ENCODE measurements at places on chromosomes 12 and 14. TPM values are rescaled to one million over a fixed set of nuclear protein-coding genes. Genes with fewer than 3 reads are reported as not detected.

Gene NKX2-1
- total RNA-seq = not detected

Gene PMEL
- 0.90 TPM for total RNA-seq

Gene TMEM233
- not detected for total RNA-seq

Gene FAM181A
- not detected for total RNA-seq

DNA sequence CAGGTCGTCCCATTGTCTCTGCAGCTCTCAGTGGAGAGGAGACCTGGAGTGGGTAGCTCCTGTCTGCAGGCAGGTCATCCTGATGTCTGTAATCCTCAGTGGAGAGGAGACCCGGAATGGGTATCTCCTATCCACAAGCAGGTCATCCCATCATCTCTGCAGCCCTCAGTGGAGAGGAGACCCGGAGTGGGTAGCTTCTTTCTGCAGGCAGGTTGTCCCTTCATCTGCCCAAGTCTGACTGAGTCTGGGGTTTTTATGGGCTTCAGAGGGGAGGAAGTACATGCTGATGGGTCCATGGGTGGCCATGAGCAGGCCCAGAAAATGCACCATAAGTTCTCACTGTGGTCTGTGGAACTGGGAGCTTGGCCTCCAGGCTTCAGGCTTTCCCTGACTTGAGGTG lies 28.9 kb upstream of the PAPLN start:
- no peak for DNase-seq

Gene SPIC
- total RNA-seq = not detected

- DNase-seq = no peak
Measured at GRCh38 chr12:31999692-32000091, 40.5 kb downstream of the RESF1 start.

GRCh38 chr12:2259369-2259768 lies 206.6 kb downstream of the CACNA1C start:
- no peak for DNase-seq

GRCh38 chr12:27123642-27124041 lies 41.3 kb upstream of the C12orf71 start:
- peak; percentile 48 for DNase-seq

GRCh38 chr12:85805654-85806053 lies 30.6 kb downstream of the RASSF9 start:
- DNase-seq = no peak

DNA sequence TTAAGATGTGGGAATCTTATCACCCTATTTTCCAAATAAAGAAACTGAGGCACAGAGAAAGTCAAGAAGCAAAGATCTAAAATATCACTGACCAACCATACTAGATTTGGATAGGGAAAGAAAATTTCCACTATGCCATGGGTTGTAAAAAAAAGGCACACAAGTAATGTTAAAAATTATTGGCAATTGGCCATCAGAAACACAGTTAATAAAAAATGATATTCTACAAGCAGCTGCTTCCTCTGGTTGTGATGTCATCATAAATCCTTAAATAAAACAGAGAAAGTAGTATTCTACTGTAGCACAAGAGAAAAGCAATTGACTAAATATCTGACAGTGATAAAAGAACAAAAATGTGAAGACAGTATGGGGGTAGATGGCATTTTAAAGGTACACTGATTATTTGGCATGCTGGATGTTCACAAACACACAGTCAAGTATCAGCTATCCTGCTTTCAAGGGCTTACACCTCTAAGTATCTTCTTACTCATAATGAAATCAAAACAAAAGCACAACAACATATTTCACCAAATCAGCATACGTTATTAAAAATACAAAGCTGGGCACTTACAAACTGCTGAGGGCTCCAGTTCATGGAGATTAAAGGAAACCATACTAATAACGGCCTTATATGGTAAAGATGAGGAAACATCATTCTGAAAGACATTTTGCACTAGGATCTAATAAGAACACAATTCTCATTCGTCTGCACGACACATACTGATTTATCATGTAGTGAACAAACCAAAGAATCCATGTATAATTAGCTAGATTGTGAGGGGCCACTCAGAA lies 45.7 kb downstream of the CORO1C start:
- DNase-seq = no peak

Gene TM9SF1
- total RNA-seq = 24.5 TPM

DNA sequence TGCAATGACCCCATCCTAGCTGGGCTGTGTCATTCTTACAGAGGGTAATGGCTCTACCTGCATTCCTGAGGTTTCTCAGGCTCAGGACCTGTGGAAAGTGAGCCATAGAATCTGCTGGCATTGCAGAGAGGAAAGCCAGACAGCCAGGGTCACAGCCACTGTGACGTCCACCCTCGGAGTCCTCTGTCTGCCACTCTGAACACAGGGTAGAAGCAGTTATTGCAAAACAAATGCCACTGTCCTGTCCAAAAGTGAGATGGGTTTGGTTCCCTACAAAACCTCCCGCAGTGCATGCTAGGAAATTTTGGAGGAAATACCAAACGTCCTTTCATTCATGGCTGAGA lies 37.8 kb downstream of the TNFAIP2 start:
- DNase-seq = no peak

- DNase-seq = peak; percentile 76
Measured at GRCh38 chr14:93954900-93955849, 21.2 kb downstream of the ASB2 start.

- DNase-seq = no peak
Measured at GRCh38 chr12:108194585-108194984, 65.5 kb downstream of the WSCD2 start.

- peak; percentile 41 for DNase-seq
Measured at GRCh38 chr14:89681086-89682018, 264.3 kb upstream of the FOXN3 start.

GRCh38 chr12:55729819-55730818 lies 1.3 kb upstream of the CD63 start:
- peak; percentile 61 for DNase-seq

- DNase-seq = no peak
Measured at GRCh38 chr14:55267820-55268219, 3.4 kb upstream of the FBXO34 start.

GRCh38 chr12:58523360-58523759 lies 396.9 kb downstream of the LRIG3 start:
- no peak for DNase-seq

DNA sequence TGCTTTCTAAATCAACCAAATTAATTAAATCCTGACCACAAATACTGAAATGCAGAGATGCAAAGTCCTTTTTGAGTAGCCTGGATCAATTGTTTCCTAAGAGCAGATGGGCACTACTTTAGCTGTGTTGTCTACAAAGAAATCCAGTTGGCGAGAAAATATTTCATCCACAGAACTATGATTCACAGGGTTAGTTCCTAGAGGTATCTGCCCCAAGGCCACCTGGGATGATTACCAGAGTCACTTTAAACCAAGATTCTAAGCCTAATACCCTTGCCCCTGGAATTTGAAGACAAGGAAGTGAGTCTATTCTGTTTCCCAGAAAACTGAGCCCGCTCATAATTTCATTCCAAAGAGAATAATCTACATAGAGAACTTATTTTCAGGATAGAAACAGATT lies 198.4 kb downstream of the PPM1H start:
- DNase-seq = no peak

DNA sequence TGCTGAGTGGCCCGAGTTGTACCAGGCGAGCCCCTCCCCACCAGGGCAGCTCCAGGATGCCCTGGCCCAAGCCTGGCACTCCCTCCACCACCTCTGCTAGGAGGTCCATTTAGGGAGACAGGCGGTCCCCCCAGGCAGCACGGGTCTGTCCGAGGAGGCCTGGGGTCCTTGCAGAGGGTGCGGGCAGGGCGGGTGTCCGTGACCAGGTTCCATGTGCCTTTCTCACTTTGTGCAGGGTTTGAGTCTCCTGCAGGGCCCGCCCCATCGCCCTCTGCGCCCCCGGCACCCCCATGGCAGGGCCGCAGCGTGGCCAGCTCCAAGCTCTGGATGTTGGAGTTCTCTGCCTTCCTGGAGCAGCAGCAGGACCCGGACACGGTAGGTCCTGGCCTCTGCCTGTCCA lies 56.8 kb upstream of the TSPAN9 start:
- DNase-seq = no peak

GRCh38 chr12:46370380-46370734 lies 2.2 kb downstream of the SLC38A2 start:
- DNase-seq = no peak

DNA sequence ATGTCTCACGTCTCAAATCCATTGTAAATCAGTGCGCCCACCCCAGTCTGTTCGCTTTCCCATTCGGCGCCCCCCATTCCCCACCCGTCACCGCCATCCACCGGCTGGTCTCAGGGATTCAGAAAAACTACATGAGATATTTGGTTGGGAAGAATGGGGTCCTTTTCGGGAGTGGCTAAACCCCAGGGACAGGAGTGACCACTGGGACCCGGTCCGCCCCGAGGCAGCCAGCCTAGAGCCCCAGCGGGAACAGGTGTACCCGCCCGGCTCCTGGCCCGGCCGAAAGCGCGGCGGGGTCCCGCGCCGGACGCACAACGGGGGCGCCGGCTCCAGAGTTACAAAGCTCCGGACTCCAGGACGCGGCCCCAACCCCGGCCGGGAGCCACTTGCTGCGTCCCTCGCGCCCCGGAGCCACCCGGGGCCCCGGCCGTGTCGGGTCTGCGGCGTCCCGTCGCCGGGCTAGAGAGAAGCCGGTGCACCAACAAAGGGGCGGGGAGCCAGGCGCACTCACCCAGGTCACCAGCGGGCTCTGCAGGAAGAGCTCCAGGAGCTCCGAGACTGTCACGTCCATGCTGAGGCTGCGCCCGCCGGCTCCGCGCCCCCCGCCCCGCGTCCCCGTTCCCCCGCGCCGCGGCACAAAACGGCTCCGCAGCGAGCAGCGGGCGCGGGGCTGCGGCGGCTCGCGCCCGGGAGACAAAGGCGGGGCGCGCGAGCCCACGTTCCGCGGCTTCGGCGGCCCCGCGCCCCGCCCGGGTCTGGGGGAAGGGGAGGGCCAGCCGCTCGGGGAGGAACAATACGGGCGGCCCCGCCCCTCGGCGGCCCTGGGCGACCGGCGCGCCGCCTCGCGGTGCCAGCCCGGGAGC lies at the start of gene CCDC88C:
Gene CCDC88C (minus strand): TSS at position 701 of the 863 bp plus-strand sequence. CDS start 130 bp downstream, at position 571.
- peak; percentile 91 for DNase-seq

DNA sequence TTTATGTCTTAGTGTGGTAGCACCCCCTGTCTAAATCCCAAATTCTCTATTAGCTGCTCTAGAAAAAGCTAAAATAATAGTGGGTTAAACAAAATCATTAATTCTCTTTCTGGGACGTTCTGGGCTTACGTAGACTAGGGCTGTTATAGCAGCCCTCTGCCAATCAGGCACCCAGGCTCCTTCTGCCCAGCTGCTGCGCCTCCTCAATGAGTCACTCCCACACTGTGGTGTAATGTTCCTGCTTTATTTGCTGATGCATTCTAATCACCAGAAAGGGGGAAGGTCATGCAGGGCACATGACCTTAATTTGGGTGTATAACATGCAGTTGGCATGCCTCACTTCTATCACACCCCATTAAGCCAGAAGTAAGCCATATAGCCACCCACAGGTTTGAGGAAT lies 294.5 kb downstream of the GALC start:
- no peak for DNase-seq

Gene SLCO1B1
- not detected for total RNA-seq

Gene NPAS3
- not detected for total RNA-seq

DNA sequence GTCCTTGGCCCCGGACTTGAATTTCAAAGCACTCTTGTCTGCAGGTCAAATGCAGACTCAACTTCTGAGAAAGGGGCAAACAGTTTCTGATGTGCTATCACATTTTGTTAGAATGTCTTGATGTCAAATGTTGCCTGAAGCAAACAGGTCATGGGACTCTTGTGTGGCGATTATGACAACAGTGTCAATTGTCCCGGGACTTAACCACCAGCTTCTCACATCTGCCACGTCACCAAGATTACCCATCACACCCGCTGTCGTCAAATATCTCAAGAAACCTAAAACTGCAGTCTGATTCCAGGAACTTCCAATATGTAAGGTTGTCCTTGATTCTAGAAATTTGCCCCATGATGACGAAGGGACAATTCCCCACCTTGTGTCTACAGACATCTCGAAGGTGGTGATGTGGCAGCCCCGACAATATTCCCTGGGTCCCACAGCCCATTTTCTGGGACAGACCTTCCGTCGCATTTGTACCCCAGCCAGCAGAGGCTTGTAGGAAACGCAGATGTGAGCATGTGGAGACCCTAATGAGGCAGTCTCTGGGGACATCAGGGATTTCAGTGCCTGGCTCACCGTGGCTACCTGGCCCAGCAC lies 21.3 kb downstream of the LRTM2 start:
- peak; percentile 17 for DNase-seq

Gene CCDC175
- not detected for total RNA-seq

DNA sequence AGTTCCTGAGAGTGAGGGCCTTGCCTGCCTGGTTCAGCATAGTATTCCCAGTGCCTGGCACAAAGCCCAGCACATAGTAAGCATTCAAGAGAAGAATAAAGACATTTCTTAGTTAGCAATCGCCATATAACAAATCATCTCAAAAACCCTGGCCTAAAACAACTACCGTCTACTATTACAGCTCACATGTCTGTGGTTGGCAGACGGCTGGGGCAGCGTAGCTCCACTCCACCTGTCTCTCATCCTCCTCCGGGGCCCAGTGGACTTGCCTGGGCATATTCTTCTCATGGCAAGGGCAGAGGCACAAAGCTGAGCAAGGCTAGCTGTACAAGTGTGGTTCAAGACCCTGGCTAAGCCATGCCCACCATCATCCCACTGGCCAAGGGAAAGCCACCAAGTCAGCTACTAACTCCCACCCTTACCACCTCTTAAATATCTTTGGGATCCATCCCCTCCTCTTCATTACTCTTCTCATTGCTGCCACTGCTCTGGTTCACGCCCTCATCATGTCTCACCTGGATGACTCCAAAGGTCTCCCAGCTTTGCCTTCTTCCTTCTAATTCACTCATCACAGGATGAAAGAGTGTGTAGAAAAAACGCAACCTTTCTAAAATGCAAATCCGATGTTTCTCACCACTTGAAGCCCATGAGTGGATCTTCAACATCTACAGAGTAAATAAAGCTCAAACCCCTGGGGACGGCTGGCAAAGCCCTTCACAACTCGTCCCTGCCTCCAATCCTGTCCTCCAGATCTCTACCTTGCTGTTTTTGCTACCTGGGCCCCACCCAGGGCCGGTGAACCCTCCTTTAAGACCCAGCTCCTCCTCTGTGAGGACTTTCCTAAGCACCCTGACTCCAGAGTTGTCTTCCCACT lies 10.4 kb downstream of the TMEM229B start:
- DNase-seq = no peak

All from B cell (primary cell).